Cerebellar nuclear complex (tissue), 1 donor: ENCODE measurements at places on chromosomes 2 and 18.

DNA sequence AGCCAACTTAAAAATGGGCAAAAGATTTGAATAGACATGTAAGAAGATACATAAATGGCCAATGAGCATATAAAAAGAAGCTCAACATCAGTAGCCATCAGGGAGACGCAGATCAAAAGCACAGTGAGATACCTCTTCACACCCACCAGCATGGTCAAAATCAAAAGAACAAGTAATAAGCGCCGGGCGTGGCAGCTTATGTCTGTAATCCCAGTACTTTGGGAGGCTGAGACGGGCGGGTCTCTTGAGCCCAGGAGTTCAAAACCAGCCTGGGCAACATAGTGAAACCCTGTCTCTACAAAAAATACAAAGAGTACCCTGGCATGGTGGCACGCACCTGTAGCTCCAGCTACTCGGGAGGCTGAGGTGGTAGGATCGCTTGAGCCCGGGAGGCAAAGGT is 4.6 kb upstream of the CIB4 start:
- DNase-seq = no peak

DNA sequence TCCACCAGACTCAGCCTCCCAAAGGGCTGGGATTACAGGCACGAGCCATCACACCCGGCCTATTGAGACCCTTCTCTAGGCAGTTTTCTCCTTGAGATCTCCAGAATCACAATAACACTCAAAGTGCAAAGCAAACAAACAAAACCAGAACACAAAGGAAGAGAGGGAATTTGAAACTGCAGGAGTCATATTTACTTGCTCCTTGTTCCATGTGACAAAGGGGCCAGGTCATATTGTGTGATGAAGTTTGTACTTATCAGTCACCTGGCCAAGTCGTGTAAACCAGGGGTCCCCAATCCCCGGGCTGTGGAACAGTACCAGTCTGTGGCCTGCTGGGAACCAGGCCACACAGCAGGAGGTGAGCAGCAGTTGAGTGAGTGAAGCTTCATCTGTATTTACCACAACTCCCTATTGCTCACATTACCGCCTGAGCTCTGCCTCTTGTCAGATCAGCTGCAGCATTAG is 26.5 kb downstream of the SCYGR8 start:
- no peak for DNase-seq

DNA sequence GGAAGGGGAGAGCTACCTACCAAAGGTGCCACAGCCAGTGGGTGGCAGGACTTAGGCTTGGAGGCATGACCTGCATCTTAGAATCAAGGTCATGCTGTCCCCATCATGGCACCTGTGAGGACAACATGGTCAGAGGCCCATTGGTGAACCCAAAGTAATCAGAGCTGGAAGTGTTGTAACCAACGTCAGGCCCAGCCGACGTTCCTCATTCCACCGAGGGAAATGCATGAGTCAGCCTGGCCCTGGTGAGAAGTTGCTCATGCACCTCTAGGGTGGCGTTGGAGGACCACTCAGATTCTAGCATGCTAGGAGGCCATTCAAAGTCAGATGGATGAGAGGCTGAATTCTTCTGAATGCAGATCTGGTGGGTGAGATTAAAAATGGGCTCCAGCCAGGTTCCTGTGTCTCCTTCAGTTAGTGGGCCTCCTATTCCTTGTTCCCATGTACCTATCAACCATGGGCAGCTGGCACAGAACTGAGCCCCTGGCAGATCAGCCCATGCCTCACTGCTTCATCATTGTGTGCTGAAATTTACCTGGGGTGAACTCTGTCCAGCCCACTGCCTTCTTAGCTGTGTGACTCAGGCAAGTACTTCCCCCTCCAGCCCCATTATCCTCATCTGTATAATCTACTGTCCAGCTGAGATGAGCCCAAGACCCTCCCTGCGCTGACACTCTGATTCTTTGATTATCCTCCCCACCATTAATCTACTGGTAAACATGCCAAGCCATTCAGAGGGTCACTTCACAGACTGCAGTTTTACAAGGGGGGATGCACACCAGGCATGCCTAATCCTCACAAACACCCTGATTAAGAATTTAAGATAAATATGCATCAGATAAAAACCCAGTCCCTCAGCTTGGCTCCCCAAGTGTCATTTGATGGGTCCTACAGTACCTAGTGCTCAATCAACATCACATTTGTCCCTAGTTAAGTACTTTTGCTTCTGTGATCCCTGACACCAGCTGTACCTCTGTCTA is 14.0 kb downstream of the SLC14A2 start:
- no peak for DNase-seq

- no peak for DNase-seq
Measured at GRCh38 chr2:21916934-21917522, 793.3 kb downstream of the TDRD15 start.

- DNase-seq = no peak
Measured at GRCh38 chr18:8477615-8478014, 131.6 kb upstream of the RAB12 start.

GRCh38 chr2:105125920-105126319 is 88.1 kb downstream of the MRPS9 start:
- DNase-seq = no peak

- DNase-seq = no peak
Measured at GRCh38 chr2:68126561-68126960, 31.1 kb upstream of the PNO1 start.

GRCh38 chr18:60649107-60649506 is 276.5 kb upstream of the MC4R start:
- DNase-seq = no peak

GRCh38 chr2:36589230-36589630 is 8.7 kb downstream of the FEZ2 start:
- peak; percentile 71 for DNase-seq

- DNase-seq = no peak
Measured at GRCh38 chr18:58226429-58226828, 182.4 kb downstream of the NEDD4L start.

DNA sequence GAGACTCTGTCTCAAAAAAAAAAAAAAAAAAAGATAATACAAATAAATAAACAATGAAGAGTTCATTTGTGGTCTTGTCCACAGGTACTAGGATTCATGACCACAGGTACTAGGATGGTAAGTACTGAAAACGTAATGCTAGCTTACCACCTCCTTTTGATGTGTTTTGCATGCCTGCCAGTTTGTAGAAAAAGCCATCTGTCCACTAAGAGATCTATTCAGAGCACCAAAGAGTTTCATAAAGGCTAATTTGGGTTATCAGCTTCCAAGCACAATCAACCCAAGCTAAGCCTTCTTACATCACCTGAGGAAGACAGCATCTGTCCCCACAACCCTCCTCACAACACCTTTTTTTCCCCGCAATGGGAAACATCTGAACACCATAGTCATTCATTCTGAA is 477.2 kb downstream of the ZEB2 start:
- DNase-seq = no peak

- no peak for DNase-seq
Measured at GRCh38 chr18:51417643-51418483, 220.4 kb upstream of the MEX3C start.

- DNase-seq = no peak
Measured at GRCh38 chr2:222242532-222242931, 56.3 kb downstream of the PAX3 start.

GRCh38 chr2:209523867-209524266 is 100.0 kb downstream of the MAP2 start:
- DNase-seq = no peak
